ENCODE measurements at places on chromosomes 2 and 18.

DNA sequence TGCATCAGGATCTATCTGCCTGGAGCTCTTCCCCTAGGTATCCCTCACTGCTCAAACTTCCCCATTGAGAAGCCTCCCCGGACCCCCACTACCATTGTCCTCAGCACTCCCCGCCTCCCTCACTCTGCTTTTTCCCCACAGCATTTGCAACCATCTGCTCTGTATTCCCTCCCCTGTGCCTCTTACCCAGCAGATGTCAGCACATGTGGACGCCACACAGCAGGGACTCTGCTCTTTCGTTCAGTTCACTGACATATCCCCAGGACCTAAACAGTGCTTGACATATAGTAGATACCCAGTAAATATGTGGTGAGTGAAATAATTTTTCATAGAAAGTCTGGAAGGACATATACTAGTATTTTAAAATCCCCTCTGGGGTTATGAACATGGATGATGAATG, 101.1 kb downstream of the TMEM247 start:
- no peak for DNase-seq

GRCh38 chr2:182066400-182067087, 80.9 kb downstream of the PPP1R1C start:
- DNase-seq, result no peak

DNA sequence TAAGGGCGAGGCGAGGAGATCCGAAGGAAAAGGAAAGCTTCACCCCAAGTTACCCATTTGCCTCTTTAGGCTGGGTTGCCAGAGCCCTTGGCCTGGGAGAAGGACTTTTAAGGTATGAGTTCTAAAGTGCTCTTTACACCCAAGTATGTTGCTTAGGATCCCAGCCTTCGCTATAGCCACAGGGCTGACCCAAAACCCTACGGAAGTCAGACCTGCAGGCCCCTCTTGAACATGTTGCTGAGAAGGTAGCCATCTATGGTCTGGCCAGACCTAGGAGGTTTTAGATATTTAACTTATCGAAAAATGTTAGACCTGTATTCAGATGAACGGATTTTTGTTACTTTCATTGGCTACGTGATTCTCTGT, 95.4 kb downstream of the PMS1 start:
- no peak for DNase-seq

DNA sequence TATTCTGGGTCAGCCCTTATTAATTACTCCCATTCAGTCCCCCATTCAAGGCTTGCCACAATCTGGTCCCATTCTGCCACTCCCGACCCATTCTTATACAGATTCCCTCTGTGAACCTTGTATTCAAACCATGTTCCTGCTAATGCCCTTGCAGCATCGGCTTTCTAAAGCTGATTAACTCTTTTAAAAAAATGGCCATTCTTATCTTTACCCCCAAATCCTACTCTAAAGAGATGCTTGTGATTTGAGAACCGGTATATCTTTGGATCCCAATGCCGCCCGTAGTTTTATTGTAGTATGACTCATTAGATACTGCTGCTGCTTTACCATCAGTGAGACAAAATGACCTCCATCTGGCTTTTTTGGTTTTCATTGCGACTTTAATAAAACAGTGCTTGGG, 72.2 kb downstream of the XRCC5 start:
- peak; percentile 41 for DNase-seq

DNA sequence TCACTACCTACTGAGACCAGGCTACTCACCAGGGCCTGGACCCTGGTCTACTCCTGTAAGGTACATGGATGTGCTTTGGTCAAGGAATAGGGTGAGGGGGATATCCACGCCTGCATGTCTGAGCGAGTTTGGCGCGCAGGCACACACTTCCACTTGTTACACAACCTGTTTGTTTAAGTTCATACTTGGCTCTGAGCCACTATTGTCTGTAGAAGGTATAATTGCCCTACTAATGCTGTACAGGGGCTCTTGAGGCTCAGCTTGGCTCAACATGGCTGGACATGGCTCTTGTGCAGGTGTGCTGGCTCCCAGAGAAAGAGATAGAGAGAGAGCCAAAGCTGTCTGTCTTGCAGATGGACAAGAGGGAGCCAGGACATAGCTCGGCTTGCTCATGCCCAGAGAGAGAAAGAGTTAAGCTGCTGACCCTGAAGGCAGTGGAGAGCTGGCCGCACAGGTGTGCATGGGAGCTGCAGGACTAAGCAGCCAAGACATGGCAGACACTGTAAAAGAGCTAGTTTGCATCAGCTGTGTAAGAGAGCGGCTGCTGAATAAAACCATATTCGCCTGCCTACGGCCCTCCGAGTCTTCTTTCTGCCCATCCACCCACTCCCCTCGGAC, 35.2 kb downstream of the NPPC start:
- DNase-seq, result no peak

- DNase-seq, result no peak
Observed at GRCh38 chr2:59790186-59791003, 763.1 kb downstream of the BCL11A start.

DNA sequence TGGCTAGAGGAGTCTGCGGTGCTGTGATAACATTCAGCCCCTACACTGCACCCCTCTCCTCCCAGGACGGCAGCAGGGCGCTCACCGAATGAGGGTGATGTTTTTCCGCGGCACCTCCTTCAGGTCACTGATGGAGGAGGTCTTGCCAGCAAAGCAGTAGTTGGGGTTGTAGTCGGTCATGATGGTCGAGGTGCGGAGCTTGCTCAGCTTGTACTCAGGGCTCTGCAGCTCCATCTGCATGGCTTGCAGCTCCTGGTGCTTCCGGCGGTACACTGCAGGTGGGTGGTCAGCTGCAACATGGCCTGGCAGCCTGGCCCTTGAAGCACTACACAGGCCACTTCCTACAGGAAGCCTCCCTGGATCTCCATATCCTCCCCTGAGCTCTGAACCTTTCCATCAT, 108.0 kb downstream of the CLIP4 start:
- no peak for DNase-seq

DNA sequence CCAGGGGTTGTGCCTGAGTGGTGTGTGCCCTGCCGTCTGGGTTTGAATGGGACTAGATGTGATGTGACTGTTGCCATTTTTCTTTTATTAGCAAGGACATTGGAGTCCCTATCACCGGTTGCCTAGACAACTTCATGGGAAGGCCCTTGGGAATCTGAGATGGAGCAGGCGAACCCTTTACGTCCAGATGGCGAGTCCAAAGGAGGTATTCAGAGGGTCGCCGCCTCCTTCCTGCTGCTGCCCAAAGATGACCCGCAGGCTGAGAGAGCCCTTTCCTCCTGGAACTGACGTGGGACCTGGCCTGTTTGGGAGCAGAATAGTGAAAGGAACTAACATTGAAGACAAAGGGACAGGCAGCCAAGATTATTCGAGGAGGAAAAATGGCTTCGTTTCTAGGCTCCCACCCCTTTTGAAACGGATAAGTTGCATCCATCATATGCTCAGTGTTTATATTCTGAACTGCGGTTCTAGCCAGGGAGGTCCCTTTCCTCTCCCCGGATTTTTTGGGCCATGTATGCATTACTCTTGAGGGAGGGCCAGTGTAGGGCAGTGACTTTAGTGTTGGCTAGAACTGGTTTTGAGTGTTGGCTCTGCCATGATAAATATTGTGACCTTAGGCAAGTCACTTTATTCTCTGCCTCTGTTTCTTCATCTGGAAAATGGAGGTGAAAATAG, 673 bp downstream of the CENPO start:
- DNase-seq, result peak; percentile 49

GRCh38 chr2:205834796-205835195, 152.5 kb downstream of the NRP2 start:
- no peak for DNase-seq

- no peak for DNase-seq
Observed at GRCh38 chr2:48399828-48400552, 130.0 kb upstream of the STON1 start.

DNA sequence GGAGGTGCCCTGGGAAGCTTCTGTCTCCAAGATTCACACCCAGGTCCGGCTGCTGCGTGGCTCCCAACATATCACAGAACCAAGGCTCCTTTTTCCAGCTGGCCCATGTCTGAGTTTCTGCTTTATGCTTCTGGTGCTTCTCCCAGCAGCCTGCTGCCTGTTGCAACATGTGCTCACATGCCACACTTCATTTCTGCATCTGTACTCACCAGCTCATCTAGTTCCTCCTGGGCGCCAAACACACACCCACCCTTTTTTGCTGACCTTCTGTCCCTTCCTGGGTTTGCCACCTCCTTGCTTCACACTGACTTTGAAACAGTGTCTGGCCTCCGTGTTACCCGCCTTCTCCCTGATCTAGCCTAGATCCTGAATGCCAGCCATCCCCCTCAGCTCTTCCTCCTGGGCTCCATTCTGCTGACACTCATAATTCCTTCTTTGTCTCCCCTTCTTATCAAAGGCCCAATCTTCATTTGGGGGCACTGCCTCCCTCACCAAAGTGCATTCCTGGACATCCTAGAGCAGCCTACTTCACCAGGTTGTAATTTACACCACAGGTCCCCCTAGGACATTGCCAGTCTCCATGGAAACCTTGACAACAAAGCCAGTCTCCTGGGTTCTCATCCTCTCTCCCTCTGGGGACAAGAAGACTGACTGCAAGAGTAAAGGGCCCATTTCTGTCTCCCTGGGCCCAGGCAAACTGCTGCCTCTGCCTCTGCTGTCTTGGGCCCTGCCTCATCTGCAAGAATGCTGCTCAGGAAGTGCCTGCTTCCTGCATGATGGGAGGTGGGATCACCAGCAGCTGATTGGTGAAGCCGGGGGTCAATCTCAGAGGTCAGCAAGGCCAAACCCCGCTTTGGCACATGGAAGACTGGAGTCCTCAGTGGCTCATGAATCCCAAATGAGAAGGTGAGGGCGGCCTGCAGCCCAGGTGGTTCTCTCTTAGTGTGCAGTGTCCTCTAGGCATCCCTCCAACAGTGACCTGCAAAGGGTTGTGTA, 13.9 kb upstream of the PROM2 start:
- no peak for DNase-seq

DNA sequence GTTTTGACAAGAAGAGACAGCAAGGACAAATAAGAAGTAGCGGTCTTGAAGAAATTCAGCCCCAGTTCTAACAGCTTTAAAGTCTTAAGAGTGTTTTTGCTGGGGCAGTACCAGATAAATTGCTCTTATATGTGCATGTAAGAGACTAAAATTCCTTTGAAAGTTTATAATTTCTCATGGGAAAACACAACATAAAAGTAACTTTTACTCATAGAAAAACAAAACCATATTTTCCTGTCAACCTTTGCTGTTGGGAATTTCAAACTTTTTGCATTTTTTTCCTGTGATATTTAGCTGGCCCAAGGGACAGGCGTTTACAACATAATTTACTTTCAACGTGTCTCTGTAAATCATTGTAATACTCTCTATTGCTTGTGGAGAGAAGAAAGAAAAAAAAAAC, 767.8 kb upstream of the ZEB2 start:
- DNase-seq, result no peak

GRCh38 chr2:17543131-17543660, 2.7 kb downstream of the VSNL1 start:
- no peak for DNase-seq

DNA sequence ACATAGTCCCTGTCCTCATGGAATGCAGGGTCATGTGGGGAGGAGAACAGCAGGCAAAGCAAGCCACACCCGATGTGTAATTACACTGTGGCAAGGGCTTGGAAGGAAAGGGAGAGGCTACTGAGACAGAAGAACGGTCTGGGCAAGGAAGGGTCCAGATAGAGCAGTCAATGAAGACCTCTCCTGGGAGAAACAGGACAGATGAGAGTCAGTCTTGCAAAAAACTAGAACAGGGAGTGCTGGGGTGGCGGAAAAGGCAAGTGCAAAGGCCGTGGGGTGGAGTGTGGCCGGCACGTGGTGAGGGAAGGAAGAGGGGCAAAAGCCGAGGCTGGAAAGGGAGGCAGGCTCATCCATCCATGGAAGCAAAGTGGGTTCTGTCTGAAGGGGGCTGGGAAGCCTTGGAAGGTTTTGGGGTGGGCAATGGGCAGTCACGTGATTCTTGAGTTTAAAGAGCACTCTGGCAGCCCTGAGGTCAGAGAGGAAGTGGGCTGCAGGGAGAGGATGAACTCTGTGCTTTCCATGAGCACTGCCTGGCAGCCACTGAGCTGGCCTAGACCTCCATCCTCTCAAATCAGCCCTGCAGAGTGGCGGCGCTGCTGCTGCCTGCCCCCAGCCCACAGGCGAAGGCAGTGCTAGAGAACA, 182.2 kb downstream of the INHBB start:
- no peak for DNase-seq

DNA sequence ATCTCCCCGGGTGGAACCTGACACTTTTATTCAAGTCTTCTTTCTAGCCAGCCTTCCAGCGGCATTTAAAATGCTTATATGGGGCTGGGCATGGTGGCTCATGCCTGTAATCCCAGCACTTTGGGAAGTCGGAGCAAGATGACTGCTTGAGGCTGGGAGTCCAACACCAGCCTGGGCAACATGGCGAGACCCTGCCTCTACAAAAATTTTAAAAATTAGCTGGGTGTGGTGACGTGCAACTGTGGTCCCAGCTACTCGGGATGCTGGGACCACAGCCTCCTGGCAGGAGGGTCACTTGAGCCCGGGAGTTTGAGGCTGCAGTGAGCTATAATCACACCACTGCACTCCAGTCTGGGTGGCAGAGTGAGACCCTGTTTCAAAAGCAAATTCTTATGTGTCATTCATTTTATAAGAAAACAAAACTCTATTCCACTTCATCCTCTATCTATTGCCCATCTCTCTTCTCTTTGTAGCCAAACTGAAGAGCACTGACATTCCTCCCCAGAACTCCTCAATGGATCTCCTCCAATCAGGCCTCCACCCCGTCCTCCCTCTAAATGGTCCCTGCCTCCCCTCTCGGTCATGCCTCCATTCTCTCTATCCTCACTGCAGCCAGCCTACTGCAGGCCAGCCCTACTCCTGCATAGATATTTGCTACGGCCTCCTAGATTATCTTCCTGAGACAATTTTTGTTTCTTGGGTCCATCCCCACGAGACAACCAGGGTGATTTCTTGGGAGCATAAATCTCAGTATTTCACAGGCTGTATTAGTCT, 18.0 kb upstream of the RHOB start:
- DNase-seq, result no peak

DNA sequence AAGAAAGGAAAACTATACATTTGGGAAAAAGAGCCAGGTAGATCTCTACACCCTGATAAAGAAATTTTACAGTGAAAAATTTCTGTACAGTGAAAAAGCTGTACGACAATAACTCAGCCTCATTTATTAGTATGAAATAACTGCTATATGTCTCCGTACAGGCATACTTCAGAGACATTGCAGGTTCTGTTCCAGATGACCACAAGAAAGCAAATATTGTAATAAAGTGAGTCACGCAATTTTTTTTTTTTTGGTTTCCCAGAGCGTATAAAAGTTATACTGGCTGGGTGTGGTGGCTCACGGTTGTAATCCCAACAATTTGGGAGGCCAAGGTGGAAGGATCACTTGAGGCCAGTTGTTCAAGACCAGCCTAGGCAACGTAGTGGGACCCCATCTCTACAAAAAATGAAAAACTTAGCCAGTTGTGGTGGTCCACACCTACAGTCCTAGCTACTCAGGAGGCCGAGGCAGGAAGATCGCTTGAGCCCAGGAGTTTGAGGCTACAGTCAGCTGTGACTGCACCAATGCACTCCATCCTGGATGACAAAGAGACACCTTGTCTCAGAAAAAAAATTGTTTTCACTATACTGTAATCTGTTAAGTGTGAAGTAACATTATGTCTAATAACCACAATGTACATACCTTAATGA, 28.2 kb upstream of the AMMECR1L start:
- no peak for DNase-seq
